Left forelimb (tissue), 1 donor: ENCODE measurements at places on chromosomes 6 and 20.
A peak's percentile ranks its signal among the peaks of the same experiment; 100 is the strongest.

- no peak for DNase-seq
Measured at GRCh38 chr6:24768361-24768760, 6.4 kb upstream of the GMNN start.

DNA sequence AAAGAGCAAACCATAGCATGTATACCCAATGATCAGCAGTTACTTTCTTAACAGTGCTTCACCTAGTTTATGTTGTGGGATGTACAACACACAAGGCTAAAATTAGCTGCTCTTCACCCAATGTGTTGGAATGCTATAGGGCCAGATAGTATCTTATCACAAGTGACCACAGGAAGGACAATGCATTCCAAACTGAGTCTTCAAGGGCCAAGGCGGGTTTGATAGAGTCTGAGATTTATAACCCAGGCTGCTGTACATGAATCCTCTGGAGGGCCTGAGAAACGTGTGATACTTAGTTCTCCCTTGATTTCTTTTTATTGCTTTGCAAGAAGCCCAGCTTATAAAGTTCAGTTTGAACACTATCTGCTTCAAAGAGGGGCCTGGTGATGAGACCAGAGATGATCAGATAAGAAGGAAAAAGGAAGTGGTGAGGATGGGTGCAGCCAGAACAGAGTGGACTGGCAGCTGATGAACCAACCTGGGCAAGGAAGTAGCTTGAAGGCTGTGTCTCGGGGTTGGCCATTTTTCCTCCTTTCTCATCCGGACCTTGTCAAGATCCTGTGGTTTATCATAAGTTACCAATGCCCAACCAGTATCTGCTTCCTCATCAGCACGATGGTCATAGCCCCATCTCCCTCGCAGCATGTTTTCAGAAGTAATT, 62.2 kb upstream of the BMP2 start:
- DNase-seq, result no peak

GRCh38 chr20:37540001-37540400, 12.3 kb upstream of the BLCAP start:
- no peak for DNase-seq

GRCh38 chr6:35893246-35893645, 27.7 kb downstream of the SRPK1 start:
- DNase-seq, result no peak

GRCh38 chr6:167303675-167304625, 12.8 kb downstream of the UNC93A start:
- DNase-seq, result no peak

GRCh38 chr6:3193102-3193849, 34.2 kb downstream of the TUBB2B start:
- no peak for DNase-seq

- DNase-seq, result no peak
Measured at GRCh38 chr6:106114492-106114891, 28.4 kb downstream of the PRDM1 start.

DNA sequence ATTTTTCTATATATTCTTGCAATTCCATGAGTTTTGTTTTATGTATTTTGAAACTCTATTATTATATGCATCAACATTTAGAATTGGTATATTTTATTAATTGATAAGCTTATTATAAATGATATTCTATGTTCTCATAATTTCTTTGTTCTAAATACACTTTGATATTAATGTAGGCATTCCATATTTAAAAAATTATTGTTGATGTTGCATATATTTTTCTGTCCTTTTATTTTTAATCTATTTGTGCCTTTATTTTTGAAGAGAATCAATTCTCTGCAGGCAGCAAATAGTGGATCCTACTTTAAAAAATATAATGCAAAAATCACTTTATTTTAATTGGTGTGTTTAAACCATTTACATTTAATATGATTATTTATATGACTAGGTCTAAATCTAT, 29.6 kb downstream of the SIRPD start:
- DNase-seq, result no peak

GRCh38 chr20:53201588-53201987, 229.4 kb downstream of the TSHZ2 start:
- DNase-seq, result no peak

- DNase-seq, result no peak
Measured at GRCh38 chr20:47274401-47275108, 81.9 kb downstream of the ZMYND8 start.

GRCh38 chr6:132933090-132933489, 118.7 kb downstream of the RPS12 start:
- DNase-seq, result no peak

- no peak for DNase-seq
Measured at GRCh38 chr6:89386917-89387491, 25.1 kb downstream of the RRAGD start.

- no peak for DNase-seq
Measured at GRCh38 chr6:9136141-9136822, 700.9 kb upstream of the SLC35B3 start.

GRCh38 chr6:160139420-160139851, 17.8 kb downstream of the SLC22A1 start:
- DNase-seq, result no peak

DNA sequence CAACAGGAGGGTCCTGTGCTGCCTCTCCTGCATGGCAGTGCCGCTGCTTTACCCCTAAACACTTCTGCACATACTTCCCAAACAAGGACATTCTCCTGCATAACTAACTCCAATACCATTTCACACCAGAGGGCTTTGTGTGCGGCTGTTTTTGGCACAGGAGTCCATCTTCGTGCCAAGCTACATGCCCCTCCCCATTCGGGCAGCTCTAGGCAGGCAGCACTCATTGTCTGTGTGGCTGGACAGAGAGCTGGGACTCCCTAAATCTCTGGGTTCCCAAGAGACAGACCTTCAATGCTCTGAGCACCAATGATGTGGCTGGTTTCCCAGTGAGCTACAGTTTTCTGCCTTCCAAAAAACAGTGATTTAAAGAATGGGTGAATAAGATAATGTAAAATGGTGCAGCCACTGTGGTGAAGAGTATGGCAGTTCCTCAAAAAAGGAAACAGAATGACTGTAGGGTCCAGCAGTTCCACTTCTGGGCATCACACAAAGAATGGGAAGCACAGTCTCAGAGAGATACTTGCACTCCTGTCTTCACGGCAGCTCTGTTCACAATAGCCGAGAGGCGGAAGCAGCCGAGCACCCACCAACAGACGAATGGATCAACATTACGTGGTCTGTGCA, 80.3 kb upstream of the DUSP22 start:
- no peak for DNase-seq

DNA sequence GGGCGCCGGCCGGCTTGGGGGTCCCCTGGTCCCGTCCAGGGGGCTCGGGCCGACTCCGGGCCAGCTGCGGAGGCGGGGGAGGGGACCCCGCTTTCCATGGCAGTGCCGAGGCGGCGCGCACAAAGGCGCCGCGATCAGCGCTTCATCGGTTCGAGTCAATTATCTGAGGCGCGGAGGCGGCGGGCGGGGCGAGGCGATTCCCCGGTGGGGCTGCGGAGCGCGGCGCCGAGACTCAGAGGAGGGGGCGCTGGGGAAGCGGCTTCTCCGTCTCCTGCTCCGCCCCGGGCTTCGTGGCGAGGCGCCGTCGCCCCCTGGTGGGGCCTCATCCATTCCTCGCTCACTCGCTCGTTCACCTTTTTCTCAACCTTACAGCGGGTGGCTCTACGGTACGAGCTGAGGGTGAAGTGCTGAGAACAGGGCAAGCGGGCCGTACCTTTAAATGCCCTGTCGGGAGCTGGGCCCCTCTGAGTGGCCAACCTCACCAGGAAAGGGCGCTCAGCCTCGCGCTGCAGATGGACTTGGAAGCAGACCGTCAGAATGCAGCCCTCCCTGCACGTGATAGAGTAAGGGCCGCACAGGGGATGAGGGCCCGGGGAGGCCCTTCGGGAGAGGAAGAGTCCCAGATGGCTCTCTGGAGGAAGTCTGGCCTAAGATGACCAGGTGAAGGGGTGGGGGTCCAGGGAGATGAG, 39.9 kb downstream of the SLC52A3 start:
- DNase-seq, result peak; percentile 75

GRCh38 chr20:51077686-51078060, 54.8 kb upstream of the KCNG1 start:
- DNase-seq, result no peak

DNA sequence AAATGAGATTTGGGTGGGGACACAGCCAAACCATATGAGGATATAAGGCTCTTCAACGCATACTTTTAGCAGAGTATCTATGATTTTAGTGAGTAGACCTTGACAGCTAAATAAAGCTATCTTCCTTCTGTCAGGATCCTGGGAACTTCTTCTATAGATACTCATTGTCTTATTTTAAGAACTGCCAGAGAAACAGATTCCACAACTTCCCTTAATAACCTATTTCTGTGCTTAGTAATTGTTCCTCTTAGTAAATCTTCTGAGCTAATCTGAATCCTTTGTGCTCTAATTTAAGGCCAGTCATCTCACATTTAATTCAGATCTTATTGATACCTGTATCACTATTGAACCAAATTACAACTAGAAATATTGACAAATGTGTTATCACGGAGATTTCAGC, 64.0 kb upstream of the CEP85L start:
- DNase-seq, result no peak

GRCh38 chr6:30707281-30707850, 9.7 kb downstream of the MDC1 start:
- DNase-seq, result no peak

GRCh38 chr20:53738039-53738944, 144.7 kb upstream of the ZNF217 start:
- DNase-seq, result peak; percentile 73
